ENCODE measurements at places on chromosomes 11 and 22.
A peak's percentile ranks its signal among the peaks of the same experiment; 100 is the strongest.

DNA sequence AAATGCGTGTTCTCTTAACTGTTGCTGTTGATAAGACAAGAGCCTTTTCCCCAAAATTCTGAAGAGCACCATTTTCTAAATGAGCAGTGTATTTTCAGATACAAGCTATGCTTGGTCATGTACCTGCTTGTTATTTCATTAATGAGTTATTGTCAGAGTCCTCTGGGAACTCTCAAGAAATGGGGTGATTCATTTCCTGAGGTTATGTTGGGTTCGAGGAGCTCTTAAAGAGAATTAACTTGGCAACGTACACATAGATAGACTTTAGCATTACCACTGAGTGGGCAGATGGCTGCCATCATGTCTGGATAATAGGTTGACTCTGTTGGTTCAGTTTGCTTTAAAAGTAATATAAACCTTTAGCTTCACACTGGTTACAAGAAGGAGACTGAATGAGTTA, 87.9 kb upstream of the SORL1-AS1 start:
- no peak for DNase-seq

GRCh38 chr11:108313444-108313843, 90.6 kb downstream of the ATM start:
- no peak for DNase-seq

DNA sequence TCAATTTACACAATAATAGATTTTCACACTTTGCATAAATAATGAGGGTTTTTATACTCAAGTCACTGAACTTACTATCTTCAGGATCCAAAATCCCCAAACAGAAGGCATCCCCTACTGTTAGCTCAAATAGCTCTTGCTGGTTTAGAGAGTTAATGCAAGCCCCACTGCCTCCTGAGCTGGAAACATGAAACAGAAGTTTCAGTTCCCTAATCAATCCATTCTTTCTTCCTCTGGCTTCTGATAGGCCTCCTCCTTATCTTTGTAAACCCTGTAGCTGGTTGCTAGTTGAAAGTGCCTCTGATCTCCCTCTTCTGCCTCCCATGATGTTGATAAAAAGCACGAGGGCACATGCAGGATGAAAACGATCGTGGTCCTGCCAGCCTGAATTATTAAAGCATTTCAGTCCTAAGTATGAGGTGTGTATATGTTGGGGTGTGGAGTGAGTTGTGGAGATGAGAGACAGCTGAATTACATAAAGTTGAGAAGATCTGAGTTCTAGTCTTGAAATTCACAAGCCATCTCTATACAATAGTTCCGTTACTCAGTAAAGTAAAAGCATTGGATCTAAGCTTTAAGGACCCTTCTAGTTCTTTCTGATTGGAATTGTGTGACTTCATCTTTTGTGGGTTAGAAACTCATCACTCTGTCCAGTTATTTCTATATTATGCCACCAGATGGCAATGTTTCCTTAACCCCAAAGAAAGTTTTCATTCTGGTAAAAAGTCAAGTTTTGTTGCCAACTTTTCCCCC, 35.0 kb upstream of the EHF start:
- DNase-seq = no peak

GRCh38 chr11:69959461-69959860, 118.7 kb upstream of the ANO1 start:
- no peak for DNase-seq

GRCh38 chr11:312092-312816, 1.6 kb upstream of the IFITM1 start:
- DNase-seq = no peak

GRCh38 chr22:19895160-19895849, 40.6 kb upstream of the GNB1L start:
- no peak for DNase-seq

DNA sequence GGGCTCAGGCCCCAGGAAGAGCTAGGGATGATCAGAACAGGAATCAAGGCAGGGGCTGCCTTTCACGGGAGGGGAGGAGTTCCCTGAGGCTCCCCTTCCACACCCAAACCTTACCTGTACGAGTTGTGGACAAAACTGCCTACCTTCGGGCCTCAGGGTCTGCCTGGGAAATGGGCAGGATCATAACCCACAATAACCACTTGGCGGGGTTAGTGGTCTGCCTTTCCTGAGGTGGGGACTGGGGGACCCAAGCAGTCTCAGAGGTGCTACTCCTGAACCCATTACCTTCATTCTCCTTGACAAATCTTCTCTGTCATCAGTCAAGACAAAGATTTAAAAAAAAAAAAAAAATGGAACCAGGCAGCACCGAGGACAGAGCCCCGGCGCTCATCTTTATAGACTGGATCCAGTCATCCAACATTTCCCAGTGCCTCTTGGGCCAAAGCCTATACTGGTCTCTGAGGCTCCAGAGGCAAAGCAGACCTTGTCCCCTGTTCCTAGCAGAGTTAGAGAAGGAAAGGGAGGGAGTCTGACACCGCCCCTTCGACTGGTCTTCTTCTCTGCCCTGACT, 14.2 kb downstream of the P2RY6 start:
- DNase-seq = no peak

- no peak for DNase-seq
Observed at GRCh38 chr11:94134651-94135512, 6.2 kb downstream of the PANX1 start.

DNA sequence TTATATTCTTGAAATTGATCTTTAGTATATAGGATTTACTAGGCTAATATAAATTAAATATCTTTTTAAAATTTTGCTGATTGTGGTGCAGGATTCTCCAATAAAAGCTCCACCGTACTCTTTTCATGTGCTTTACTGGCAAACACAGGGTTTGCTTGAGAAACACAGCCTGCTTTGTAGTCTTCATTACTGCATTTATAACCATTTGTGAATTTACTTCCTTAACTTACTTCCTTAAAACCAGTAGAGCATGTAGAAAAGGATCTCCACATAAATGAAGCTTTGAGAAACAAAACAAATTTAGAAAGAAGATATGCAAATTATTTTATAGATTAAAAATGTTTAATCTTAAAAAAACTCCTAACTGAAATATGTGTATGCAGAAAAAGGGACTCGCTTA, 28.8 kb downstream of the SWAP70 start:
- DNase-seq = no peak

DNA sequence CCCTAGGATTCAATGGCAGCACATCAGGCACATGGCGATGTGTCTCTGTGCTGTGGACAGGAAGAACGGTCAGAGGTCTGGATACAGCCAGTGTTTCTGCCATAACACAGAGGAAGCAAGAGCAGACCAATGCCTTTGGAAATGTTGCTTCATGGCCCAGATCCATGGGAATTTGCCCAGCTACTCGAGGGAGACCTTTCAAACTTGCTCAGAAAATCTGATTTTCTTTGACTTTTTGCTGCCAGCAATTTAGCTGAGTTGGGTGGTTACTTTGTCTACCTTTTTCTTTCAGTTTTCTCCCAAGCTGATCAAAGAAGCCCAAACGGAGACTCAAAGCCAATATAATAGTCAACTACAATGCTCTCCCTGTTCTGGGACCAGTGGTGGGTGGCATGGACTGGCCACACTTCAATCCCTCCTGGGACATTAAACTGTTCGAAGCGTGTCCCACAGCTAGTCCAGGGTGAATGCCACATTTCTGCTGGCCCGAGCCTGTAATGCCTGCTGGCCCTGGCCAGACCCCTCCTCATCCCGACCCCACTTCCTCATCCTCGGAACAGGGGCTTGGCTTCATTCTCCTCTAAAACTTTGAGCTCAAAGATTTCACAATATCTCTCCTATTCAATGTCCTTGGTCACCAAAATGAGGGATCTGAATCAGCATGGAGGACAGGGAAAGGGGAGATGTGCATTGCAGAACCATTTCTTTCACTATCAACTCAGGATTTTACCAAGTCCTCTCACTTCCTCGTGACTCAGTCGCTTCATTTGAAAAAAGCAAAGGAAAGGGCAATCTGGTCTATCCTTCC, 93.3 kb downstream of the ABTB2 start:
- DNase-seq = no peak

GRCh38 chr11:122697636-122698167, 42.2 kb downstream of the UBASH3B start:
- peak; percentile 66 for DNase-seq

GRCh38 chr22:30089655-30089974, 9.4 kb downstream of the HORMAD2 start:
- no peak for DNase-seq

GRCh38 chr22:35591714-35592417, 25.3 kb downstream of the MB start:
- DNase-seq = no peak

Data from stimulated activated naive CD4-positive, alpha-beta T cell (primary cell).